ENCODE measurements at places on chromosomes 16 and 17.

GRCh38 chr17:59257101-59257500, 36.8 kb downstream of the GDPD1 start:
- no peak for DNase-seq

DNA sequence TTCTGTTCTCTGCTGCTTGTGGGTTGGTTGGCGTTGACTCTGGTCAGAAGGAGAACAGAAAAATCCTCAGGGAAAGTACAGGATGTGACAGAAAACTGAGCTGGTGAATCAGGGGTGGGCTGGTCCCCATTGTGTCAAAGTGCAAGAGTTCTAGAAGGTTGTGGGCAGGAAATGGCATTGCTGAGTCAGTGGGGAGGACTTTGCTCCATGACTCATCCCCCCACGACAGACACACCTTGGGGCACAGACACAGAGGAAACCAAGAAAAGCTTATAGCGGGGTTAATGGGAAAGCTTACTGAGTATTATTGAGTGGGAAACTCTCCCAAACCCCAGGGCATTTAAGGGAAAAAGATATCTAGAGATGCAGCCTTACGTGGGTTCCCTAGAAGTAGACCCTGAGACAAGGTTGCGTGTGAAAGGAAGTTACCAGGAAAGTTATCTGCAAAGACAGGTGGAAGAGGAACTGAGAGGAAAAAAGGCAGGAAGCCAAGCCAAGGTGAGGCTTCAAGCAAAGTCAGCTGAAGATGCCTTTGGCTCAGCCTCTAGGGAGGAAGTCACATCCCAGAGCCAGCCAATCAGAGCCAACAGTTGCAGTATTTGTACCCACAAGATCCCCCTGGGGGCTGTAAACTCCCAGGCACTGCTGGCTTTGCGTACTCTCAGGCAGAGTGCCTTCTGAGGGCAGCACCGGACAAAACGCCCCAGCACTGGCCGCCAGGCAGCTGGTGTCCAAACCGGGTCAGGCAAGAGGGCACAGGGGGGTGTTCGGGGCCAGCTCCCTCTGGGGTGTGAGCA, 86.4 kb downstream of the FOXL1 start:
- no peak for DNase-seq

DNA sequence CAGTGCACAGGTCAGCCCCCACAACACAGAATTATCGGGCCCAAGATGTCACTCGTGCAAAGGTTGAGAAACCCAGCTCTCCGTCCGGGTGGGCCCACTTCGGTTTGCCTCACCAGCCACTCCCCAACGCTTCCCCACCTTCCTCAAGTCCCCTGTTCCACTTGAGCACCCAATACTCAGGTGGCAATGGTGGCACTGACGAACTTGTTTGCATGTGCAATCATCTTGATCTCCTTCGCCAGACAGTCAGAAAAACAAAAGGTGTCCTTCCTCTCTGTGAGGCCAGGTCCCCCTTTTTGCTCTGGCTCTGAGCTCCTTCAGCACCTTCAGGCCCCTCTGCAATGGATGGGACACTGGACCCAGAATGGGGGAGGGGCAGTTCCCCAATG, 3.7 kb downstream of the GGA2 start:
- no peak for DNase-seq

- DNase-seq: no peak
Observed at GRCh38 chr17:72039490-72039889, 81.3 kb upstream of the SOX9 start.

DNA sequence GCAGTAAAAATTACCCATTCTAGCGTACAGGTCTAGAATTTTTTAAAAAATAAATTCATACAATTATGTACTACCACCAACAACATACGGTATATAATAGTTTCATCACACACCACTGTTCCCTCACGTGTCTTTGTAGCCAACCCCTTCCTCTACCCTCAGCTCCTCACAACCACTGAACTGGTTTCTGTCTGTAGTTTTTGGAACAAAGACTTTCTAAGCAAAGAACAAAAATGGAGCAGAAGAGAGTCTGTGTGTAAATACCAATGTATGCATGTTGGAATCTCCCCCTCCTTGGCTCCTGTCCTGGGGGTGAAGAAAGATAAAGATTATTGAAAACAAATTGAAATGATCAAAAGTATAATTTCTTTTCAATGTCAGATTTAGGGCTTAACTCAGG, 31.9 kb upstream of the CCR7 start:
- DNase-seq: no peak

- peak; percentile 13 for DNase-seq
Observed at GRCh38 chr17:42980766-42981397, 517 bp downstream of the RUNDC1 start.

DNA sequence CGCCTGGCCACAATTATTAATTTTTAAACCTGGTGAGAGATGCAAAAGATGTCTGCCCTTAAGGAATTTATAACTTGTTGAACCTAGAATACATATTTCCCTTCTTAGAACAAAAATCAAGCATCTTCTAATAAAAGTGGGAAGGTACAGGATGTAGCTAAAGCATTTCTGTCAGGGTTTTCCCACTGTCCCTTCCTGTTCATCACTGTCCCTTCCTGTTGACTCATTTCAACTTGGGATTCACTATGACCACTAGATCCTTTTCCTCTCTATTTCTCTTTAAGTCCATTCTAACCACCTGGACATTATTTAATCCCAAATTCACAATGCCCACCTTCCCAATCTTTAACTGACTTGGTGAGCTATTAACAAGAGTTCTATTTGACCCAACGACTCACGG, 33.9 kb upstream of the CDRT4 start:
- DNase-seq: no peak

- no peak for DNase-seq
Observed at GRCh38 chr17:66301367-66301863, 998 bp upstream of the PRKCA start.

GRCh38 chr17:9350080-9350479, 225.5 kb downstream of the STX8 start:
- DNase-seq: no peak

GRCh38 chr16:81855552-81856153, 76.6 kb downstream of the PLCG2 start:
- no peak for DNase-seq

GRCh38 chr16:87047221-87048037, 269.8 kb downstream of the C16orf95 start:
- DNase-seq: peak; percentile 58

DNA sequence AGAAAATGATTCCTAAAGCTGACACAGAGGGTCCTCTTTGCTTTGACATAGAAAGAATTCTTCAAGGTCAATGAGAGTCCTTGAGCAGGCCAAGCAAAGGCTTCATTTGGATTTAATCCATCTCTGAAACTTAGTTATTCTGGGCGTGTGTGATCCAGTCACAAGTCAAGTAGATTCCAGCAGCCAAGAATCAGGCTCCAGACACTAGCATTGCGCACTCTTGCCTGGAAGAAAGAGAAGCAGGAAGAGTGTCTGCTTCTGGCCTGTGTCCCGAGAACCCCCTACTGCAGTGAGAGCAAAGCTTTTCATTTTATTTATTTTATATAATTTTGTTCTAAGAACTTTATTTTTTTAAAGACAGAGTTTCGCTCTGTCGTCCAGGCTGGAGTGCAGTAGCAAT, 88.2 kb upstream of the CACNG5 start:
- DNase-seq: no peak

- DNase-seq: no peak
Observed at GRCh38 chr17:56130026-56130425, 23.2 kb upstream of the ANKFN1 start.

DNA sequence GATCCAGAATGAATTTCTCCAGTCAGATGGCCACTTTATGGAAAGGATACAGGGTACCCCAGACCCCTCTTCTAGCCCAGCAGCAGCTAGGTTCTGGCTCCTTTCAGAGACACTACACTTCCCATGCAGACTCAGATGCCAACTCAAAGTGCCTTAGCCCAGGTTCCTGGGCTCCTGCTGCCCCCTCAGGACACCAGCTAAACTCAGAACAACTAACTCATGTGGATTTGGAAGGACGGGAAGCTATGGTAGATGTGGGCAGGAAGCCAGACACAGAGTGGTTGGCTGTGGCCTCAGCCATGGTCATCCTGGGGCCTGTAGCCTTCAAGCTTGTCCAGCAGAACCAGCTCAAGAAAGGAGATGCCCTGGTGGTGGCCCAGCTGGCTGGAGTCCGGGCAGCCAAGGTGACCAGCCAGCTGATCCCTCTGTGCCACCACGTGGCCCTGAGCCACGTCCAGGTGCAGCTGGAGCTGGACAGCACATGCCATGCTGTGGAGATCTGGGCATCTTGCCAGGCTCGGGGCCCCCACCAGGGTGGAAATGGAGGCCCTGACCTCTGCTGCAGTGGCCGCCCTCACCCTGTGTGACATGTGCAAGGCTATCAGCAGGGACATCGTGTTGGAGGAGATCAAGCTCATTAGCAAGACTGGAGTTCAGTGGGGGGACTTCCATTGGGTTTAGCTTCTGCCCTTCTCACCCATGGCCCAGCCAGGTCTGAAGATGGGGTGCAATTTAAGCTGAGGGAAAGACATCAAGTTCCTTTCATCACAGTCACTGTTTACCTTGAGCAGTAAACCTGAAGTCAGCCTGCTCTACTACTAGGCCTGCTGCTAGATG, 111.8 kb downstream of the N4BP1 start:
- no peak for DNase-seq

DNA sequence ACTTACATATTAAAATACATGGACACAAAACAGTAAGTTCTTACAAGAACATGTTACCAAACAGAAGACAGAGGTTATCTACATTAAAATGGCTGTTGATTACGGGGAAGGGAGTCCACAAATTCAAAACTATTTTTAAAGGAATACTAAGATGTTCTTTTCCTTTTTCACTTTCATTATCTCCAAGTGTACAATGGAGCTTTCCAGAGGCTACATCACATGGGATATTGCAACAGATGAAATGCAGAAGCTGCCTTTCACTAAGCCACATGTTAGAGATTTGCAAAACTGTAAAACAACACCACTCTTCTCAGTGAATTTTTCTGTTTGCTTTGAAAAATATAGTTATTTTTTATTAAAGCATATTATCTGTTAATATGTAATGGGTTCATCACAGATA, 53.6 kb downstream of the XPO6 start:
- DNase-seq: no peak

DNA sequence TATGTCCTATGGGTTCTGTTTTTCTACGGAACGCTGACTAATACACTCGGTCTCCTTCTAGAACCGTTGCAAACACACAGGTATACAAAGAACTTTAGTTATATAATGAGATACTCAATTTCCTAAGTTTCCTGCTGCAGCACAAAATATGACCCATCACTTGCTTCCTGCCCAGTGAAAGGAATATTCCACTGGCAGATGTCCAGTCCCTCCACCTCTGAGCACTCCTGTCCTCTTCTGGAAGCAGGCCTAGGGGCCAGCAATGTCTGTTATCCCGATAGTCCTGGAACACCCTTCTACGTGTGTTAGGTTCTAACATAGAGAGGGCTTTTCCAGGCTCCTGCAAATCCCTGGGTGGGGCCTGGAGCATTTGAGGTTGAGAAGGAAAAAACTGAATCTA, 32.7 kb downstream of the ADAMTS18 start:
- no peak for DNase-seq

GRCh38 chr16:57643147-57643874, 14.9 kb downstream of the ADGRG1 start:
- DNase-seq: no peak

- no peak for DNase-seq
Observed at GRCh38 chr16:27238016-27238587, 30.5 kb downstream of the NSMCE1 start.

DNA sequence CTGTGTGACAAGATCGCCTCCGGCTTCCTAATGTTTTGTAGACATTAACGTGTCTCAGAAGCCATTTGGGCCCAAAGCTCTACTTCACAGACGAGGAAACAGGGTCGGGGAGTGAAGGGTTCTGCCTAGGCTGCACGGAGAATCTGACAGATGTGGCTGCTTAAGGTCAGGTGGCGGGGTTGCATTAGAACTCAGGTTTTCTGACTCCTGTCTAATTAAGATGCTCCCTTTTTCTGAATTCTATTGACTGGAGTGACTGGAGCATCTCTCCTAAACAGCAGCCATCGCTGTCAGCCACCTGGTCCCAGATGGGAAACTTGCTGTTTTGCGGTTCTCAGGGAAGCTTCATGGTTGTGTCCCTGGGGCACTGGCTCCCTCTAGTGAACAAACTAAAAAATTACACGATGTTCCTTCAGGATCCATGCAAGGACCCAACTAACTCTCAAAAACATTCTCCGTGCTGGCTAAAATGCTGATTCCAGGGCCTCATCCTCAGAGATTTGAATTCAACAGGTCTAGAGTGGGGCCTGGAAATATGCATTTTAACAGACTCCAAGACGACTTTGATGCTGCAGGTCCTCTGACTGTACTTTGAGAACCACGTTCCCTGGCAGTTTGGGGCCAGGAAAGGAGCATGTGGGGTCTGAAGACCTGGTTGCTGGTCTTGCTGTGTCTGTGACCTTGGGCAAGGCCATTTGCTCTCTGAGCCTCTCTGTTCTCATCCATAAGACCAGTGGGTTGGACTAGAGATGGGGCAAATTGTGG, 117.4 kb downstream of the IRF8 start:
- DNase-seq: peak; percentile 21

DNA sequence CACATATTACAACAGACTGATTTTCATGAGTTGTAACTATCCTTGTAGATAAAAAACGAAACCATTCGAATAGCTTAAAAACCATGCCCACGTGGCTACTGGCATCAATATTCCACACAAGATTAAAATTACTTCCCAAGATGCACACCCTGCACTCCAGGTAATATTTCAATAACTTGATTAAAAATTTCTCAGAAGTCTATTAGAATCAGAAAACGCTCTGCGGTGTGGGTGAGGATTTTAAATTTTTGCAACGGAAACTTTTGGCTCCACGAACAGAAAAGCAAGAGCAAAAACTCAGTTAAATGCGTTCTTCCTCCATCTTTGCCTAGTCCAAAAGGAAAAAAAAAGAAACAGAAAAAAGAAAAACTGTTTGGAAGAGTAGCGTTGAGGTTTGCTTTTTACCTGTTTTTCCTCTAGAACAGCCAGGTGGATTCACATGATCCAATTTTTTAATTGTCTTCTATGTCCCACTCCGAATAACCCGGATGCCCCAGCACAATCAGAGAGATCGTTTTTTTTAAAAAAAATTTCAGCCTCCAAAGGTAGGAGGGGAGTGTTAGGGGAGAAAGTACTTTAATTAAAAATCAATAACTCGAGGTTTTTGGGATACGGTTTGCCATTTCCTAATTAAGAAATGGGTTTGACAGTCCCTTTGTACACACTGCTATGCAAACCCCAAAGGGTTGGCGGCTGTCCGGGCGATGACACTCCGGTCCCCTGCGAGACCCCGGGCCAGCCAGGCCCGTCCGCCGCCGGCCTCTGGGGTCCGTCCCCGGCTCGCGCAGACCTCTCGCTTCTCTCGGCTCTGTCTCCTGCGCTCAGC, 708 bp upstream of the NFAT5 start:
- DNase-seq: no peak

DNA sequence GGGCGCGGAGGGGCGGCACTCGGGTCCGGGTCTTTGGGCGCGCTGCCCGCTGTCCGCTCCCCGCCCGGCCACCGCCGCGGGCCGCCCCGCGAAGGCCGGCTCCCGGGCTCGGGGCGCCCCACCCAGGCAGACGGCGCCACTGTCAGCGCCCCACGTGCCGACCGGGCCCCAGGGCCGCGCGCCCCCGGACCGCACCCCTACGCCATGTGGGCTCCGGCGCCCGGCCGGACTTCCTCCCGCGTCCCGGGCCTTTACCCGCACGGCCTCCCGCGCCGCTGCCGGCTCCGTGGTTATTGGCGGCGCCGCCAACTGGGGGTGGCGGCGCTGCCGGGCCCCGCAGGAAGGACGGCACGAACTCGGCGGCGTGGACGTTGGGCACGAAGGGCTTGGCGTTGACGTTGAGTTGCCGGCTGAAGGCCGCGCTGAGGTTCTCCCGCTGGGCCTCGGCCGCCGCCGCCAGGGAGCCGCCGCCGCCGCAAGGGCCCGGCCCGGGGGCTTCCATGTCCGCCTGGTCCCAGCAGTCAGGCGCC, 577 bp downstream of the GSPT1 start:
- no peak for DNase-seq

Measured in NCI-H2107 (cell line).